ENCODE measurements at places on chromosomes 5 and 9. TPM values are rescaled to one million over a fixed set of nuclear protein-coding genes. Genes with fewer than 3 reads are reported as not detected.
A peak's percentile ranks its signal among the peaks of the same experiment; 100 is the strongest.

DNA sequence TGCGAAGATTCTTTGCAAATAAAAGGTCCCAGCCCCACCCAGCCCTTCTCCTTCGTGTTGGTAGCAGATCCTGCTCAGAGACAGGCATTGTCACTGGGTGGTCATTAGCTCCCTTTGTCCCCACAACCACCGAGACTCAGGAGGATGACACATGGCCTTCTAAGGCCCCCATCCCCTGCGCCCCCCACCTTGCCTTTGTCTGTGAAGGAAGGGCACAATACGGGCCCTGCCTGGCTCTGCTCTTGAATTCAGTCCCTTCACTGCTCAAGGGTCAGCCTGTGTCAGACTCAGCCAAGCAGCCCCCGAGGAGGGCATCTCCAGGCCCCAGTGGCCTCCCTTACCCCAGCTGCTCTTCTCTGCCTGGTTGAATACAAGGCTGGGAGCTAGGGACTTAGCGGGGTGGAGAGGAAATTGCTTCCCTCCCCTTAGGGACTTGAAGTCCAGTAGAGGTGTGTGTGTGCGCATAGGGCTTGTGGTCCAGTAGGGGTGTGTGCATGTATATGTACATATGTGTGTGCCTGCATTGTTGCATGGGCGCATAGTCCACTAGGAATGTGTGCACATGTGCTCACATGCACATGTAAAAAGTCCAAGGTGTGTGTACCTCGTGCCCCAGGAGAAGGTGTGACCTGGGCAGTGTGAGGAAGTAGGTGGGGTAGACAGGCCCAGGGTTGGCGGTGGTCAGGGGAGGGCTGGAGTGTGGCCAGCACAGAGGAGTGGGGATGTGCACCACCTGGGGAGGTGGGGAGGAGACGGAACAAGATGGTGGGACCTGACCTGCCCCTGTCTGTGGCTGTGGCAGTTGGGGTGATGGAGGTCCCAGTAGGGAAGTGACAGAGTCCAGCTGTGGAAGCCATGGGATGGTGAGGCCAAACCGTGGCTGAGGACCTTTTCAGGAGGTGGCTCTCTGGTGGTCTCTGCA lies 59.1 kb downstream of the PHF2 start:
- no peak for DNase-seq

DNA sequence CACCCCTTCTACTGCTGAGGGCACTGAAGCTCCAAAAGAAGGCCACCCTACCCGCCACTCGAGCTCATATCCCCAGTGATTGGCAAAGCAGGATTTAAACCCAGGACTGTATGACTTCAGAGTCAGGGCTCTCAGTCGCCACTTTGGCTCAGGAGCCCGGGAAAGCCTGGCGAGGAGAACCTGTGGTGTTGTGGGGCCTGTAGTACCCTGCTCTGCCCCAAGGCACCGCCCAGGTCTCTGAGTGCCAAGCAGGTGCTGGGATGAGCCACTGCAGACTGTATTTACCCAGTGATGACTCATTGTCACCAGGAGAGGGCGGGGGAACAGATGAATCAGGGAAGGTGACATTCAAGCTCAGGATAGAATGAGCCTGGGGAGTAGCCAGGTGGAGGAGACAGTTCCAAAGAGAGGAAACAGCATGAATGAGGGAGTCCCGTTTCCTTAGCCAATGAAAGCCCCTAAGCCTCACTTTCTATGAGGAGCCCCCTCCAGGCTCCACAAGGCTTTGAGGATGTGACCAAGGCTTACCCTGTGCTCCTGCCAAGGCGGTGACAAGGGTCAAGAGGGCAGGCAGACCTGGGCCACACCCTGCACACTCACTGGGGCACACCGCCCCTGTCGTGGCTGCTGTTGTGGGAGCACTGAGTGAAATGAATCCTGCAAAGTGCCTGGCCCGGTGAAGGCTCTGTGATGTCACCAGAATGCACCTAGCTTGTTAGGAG lies 17.8 kb upstream of the DPM2 start:
- DNase-seq = no peak

- DNase-seq = no peak
These were observed 25.4 kb upstream of the WWC1 start for GRCh38 chr5:168266016-168266415.

DNA sequence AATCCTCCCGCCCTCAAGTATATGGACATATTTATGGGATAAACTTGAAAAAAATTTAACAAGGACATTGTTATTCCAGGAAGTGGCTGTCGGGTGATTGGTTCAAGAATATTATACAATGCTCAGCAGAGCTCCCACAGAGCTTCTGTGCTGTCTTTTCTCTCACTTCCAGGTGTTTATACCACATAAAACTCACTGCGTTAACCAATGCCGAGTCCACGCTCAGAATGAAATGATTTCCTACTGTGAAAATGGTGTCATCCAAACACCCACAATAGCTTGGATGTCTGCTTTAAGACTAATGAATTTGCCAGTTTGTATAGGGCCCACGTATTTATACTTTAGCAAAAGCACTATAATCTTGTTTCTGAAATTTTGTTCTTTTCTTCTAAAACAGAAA lies 368.2 kb downstream of the NDUFS4 start:
- DNase-seq = no peak

- no peak for DNase-seq
These were observed 135.4 kb upstream of the SGCD start for GRCh38 chr5:156191547-156191946.

GRCh38 chr9:70470050-70471015 lies 55.9 kb upstream of the KLF9 start:
- DNase-seq = no peak

DNA sequence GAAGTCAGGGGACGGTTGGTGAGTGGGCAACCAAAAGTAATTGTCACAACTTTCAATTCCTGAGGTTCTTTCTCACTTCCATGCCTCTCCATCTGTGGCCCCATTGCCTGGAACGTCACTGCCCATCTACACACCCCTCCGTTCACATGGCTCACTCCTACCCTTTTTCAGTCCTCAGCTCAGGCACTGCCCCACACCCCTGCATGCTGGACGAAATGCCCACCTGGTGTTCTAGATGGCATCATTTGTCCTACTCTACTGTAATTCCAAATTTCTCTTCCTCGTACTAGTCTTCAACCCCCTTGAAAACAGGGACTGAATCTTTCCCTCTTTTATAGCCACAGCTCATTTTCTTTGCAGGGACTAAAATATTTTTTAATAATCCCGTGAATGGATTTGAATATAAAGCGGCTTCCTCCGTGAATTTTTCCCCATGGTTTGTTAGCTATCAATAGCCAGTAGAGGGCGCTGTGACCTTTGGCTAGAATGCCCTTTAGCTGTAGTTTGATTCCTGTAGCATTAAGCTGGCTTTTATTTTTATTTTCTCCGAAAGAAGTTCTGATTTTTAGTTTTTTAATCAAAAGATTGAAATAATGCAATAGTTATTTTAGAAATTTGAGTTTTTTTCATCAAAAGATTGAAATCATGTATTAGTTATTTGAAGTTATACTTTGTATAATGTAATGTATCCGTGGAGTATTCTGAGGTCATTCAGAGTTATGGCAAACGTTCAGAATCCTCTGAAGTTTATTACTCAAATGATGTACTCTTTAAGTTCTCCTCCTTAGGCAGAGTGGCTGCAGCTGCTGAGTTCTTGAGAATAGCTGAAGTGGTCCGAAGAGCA lies 232.1 kb downstream of the SH3GL2 start:
- peak; percentile 55 for DNase-seq

- peak; percentile 54 for DNase-seq
These were observed 823 bp downstream of the ST6GALNAC6 start for GRCh38 chr9:127898433-127899127.

- DNase-seq = no peak
These were observed 119.8 kb upstream of the CDH9 start for GRCh38 chr5:27158171-27158570.

- no peak for DNase-seq
These were observed 66.3 kb downstream of the PSAT1 start for GRCh38 chr9:78363221-78363620.

GRCh38 chr5:119347991-119348390 lies 7.8 kb upstream of the TNFAIP8 start:
- no peak for DNase-seq

DNA sequence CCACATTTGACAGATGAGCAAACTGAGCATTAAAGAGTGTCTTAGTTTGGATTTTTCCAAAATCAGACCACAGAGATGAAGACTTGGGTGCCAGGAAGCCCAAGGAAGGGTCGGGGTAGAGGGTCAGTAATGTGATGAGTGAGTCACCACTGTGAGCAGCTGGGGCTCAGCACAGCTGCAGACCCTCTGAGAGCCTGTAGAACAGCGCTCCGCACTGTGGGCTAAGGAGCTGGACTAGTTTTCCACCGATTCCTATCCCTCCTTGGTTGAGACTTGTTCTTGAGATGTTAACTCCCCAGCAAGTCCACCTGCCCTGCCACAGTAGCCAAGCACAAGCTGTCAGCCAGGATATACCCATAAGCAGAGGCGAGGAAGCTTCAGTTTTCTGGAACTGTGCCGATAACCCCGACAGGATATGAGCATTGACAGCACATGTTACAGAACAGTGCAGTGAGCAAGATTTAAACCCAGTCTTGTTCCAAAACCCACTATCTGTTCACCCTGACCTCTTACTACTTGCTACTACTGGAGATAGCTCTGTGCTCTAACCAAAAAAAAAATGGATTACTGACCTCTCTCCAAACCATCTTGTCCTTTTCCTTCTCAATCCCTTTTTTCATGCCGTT lies 31.8 kb downstream of the EGFLAM start:
- DNase-seq = no peak

GRCh38 chr5:161545344-161546094 lies 1.0 kb downstream of the GABRB2 start:
- no peak for DNase-seq

DNA sequence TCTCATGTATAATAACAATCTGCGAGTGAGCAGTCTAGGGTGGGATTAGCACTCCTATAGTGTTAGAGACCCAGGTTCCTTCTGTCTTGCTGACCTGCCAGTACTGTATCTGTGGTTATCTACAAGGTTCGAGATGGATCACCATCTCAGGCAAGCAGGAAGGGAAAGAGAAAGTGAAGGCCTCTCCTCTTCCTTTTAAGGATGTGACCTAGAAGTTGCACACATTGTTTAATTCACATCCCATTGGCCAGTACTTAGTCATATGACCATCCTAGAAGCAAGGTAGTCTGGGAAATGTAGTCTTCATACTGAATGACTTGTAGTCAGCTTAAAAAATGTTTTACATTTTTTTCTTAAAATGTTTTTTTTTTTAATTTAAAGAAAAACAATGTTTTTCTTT lies 168.6 kb downstream of the CARTPT start:
- no peak for DNase-seq

- no peak for DNase-seq
These were observed 410.4 kb upstream of the PTPRD start for GRCh38 chr9:11023201-11023600.

- DNase-seq = no peak
These were observed 382.3 kb upstream of the SLC30A5 start for GRCh38 chr5:68711293-68712200.

DNA sequence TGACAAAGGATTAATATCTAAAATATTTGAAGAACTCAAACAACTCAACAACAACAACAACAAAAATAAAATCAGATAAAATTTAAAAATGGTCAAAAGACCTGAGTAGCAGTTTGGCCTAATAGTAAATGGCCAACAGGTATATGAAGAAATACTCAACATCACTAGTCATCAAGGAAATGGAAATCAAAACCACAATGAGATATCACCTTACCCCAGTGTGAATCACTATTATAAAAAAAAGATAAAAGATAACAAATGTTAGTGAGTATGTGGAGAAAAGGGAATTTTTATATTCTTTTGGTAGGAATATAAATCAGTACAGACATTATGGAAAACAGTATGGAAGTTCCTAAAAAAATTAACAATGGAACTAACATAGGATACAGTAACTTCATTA lies 247.9 kb upstream of the TRPC7 start:
- no peak for DNase-seq

DNA sequence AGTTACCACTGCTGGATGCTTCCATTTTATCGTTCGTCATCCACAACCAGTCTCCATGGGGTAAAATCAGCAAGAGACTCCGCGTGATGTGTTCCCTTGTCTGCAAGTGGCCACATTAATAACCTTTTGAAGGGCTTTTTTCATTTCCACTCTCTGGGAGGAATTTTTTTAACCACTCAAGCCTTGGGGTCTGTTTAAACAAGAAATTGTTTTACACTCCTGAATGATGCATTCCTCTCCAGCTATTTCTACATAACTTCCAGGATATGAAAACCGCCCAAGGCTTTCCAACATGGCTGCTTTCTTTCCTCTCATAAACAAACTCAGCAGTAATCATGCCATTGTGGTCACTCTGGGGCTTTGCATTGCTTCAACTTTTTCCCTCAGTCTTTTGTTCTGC lies 217.2 kb upstream of the DAPK1 start:
- no peak for DNase-seq

GRCh38 chr9:8769153-8769552 lies 969.6 kb upstream of the DMAC1 start:
- peak; percentile 57 for DNase-seq

GRCh38 chr5:52787600-52788504 lies at the start of the genes ITGA1 and PELO:
Gene ITGA1, plus strand, starts transcription at chr5:52787916. Its CDS starts 438 bp downstream, at chr5:52788354.
Gene PELO, plus strand, starts transcription at chr5:52787916. Its CDS starts 12,479 bp downstream, at chr5:52800395.
- DNase-seq = peak; percentile 88

DNA sequence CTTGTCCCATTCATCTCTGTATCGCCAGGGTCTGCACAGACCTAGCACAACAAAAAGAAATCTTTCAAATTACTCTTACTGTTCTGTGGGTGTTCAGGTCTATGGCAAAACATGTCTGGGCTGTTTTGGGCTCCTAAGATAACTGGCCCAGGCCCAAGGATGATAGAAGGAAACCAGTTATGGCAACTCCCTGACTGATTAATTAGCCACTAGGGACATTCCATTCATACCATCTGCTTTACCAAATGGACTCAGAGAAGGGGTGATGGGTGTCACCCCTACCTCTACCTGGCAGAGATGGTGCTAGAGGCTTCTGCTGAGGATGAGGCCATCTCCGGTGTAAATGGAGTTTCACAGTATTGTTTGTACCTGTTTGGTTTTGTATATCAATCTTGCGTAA lies 1.9 kb downstream of the SLC31A2 start:
- no peak for DNase-seq

Gene CCDC192
- polyA plus RNA-seq = 0.66 TPM

Gene ANKRD34B
- polyA plus RNA-seq = not detected

Gene TICAM2
- polyA plus RNA-seq = 2.8 TPM

Gene TPPP
- polyA plus RNA-seq = 6.9 TPM

Gene PGM5
- polyA plus RNA-seq = 47.4 TPM

Gene UIMC1
- polyA plus RNA-seq = 43.0 TPM

Gene ARSI
- polyA plus RNA-seq = 25.3 TPM

Gene SLC24A2
- polyA plus RNA-seq = 0.46 TPM

Gene CCNI2
- polyA plus RNA-seq = 1.3 TPM

Gene IL12B
- 0.08 TPM for polyA plus RNA-seq
